ENCODE measurements at places on chromosomes 12 and 14. TPM values are rescaled to one million over a fixed set of nuclear protein-coding genes. Genes with fewer than 3 reads are reported as not detected.

Gene NXPH4
- 0.79 TPM for total RNA-seq

Gene SUSD6
- total RNA-seq = 3.2 TPM

Gene CLEC12A
- not detected for total RNA-seq

Gene PTGDR
- 0.16 TPM for total RNA-seq

Gene TM7SF3
- total RNA-seq = 77.5 TPM

Gene TMEM121
- 10.1 TPM for total RNA-seq

Gene MAP3K9
- 0.09 TPM for total RNA-seq

Gene KRT3
- not detected for total RNA-seq

Gene FOXN4
- total RNA-seq = not detected

Gene TFCP2
- total RNA-seq = 6.4 TPM

Gene ANG
- total RNA-seq = 3.9 TPM

Gene SRSF5
- 273 TPM for total RNA-seq

Gene OR4E1
- not detected for total RNA-seq

Gene DACT1
- total RNA-seq = 20.8 TPM

Gene LYZ
- not detected for total RNA-seq

Gene SIX1
- 9.8 TPM for total RNA-seq

Gene KRT4
- 0.34 TPM for total RNA-seq

Gene PRR4
- total RNA-seq = 0.32 TPM

Gene C3AR1
- not detected for total RNA-seq

Gene ITPK1
- 9.8 TPM for total RNA-seq

Gene VRTN
- total RNA-seq = not detected

Gene DPY19L2
- total RNA-seq = 4.8 TPM

Gene SYCP3
- total RNA-seq = 0.34 TPM

Gene TESPA1
- not detected for total RNA-seq

Gene TSPAN8
- total RNA-seq = not detected

Gene TMEM119
- 211 TPM for total RNA-seq

Gene SMCO2
- not detected for total RNA-seq

Gene STON2
- 4.9 TPM for total RNA-seq

Gene KRT2
- total RNA-seq = not detected

Gene TRIAP1
- 32.2 TPM for total RNA-seq

Gene OASL
- total RNA-seq = 0.17 TPM

Gene PLCZ1
- not detected for total RNA-seq

Gene AMN
- under 0.01 TPM for total RNA-seq

Gene PTHLH
- 0.47 TPM for total RNA-seq

Gene KLHL33
- 0.60 TPM for total RNA-seq

Gene OR4K15
- total RNA-seq = not detected

Gene SYNE3
- 27.7 TPM for total RNA-seq

Gene MMP19
- total RNA-seq = 6.1 TPM

Gene KLHDC1
- total RNA-seq = 9.0 TPM

Gene ARMH4
- total RNA-seq = 3.0 TPM

Gene PIANP
- 0.09 TPM for total RNA-seq

Gene FOXM1
- 1.3 TPM for total RNA-seq

Gene MANSC4
- total RNA-seq = not detected

Gene AQP2
- not detected for total RNA-seq
